ENCODE measurements at places on chromosomes 3 and 15.
A peak's percentile ranks its signal among the peaks of the same experiment; 100 is the strongest.

DNA sequence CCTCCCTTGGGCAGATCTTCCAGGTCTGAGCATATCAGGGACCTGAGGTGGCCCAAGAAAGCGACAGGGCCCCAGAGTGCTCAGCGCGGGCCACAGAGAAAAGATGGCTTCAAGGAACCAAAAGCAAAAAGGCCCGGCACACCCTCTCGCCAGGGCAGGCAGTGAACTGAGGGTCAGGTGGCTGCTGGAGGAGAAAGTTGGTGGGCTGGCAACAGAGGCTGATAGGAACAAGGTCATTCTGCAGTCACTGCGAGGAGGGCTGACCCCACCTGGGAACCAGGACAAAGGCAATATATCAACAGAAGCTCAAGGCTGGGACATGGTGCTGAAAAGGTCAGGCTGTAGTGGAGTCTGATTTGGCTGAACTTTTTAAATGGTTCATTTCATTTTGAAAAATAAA is 2.8 kb upstream of the ACSBG1 start:
- DNase-seq: no peak

DNA sequence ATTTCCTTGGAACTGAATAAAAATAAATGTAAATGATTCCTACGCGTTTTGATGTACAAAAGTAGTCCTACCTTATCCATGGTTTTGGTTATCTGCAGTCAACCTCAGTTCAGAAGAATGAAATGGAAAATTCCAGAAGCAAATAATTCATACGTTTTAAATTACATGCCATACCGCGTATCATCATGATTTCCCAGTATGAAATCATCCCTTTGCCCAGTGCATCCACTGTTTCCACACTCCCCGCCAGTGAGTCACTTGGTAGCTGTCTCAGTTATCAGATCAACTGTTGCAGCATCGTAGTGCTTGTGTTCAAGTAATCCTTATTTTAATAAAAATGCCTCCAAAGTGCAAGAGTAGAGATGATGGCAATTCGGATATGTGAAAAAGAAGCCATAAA is 9.1 kb upstream of the MFSD1 start:
- peak; percentile 32 for DNase-seq

- no peak for DNase-seq
Observed at GRCh38 chr15:74696398-74696729, 540 bp upstream of the EDC3 start.

- DNase-seq: no peak
Observed at GRCh38 chr15:99084965-99085364, 19.9 kb upstream of the SYNM start.

DNA sequence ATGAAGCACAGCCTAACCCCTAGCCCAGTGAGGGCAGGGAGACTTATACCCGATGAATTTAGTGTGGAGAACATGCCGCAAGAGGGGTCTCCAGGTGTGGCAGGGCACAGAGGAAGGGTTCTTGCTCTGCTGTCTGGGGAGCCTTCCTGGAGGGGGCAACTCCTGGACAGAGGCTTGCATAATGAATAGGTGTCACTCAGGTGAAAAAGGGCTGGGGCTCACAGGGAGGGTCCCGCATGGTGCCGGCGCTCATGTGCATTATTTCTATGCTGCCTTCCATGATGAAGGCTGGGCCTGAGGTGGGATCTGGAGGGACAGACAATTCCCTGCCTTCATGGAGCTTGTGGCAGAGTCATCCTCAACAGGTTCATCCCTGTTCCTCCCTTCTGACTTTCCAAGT is 51.5 kb downstream of the ITGA11 start:
- DNase-seq: peak; percentile 1

DNA sequence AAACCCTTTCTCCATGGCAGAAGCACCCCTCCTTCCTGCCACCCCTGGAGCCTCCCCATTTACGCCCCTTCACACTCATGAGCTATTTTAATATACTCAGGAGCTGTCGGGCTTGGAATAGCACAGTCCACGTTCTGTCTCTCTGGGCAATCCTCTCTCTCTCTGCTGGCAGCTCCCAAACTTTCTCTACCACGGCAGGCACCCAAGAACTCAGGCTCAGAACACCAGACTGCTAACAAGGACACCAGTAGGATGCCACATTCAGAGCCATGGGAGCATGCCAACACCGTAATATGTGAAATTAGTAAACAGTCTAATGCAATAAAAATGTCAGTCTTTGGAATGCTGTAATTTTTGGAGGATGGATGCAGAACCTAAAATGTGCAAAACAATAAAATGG is 19.3 kb downstream of the TNFAIP8L3 start:
- DNase-seq: no peak

DNA sequence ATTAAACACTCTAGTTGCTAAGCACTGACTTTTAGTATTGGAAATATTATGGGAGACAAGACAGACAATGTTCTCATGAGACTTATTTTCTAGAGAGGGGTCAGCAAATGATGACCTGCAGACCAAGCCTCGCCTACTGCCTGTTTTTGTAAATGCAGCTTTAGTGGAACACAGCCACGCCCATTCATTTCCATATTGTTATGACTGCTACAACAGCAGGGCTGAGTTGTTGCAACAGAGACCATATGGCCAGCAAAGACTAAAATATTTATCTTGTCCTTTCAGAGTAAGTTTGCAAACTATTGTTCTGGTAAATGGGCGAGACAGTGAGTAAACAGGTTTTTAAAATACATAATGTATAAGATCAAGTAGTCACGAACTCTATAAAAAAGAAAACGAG is 570.2 kb downstream of the NTRK3 start:
- DNase-seq: no peak

GRCh38 chr3:193719735-193720134 is 126.7 kb downstream of the OPA1 start:
- DNase-seq: no peak

- no peak for DNase-seq
Observed at GRCh38 chr3:124845406-124845805, 41.8 kb downstream of the ITGB5 start.

- DNase-seq: peak; percentile 20
Observed at GRCh38 chr3:65732051-65732935, 306.4 kb downstream of the MAGI1 start.

GRCh38 chr15:79381593-79381992 is 50.5 kb upstream of the MINAR1 start:
- DNase-seq: no peak

- DNase-seq: no peak
Observed at GRCh38 chr15:46297766-46298165, 662.9 kb downstream of the SQOR start.

Measured in BE2C (cell line).